CD14-positive monocyte (primary cell): ENCODE measurements at places on chromosomes 12 and 14. TPM values are rescaled to one million over a fixed set of nuclear protein-coding genes. Genes with fewer than 3 reads are reported as not detected.

DNA sequence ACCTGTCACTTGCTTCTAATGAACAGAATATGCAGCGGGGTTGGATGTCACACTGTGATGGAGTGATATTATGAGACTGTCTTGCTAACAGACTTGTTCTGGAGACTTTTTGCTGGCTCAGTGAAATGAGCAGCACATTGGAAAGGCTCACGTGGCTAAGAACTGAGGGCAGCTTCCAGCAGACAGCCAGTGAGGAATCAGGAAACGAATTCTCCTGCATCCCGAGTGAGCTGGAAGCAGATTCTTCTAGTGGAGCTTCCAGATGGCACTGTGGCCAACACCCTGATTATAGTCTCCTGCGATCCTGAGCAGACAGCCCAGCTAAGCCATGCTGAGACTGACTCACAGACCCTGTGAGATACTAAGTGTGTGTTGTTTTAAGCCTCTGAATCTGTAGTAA, 16.1 kb upstream of the TSPAN9 start:
- no peak for DNase-seq

DNA sequence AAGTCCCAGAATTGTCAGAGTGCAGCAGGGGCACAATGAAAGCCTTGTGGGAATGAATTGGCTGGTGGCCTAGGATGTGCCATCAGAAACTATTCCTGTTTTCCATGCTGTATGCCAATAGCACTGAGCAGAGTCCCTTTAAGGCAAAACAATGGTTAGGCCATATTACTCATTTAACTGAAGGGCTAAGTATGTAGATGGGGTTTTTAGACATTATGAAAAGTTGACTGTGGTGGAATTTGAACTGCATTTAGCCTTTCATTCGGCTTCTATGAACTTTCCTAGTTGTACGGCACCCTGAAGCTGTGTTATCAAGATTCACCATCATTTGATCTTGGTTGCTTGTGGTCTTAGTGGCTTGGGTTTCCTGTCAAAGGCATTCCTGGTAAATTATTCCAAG, 24.8 kb downstream of the IL26 start:
- DNase-seq: no peak

GRCh38 chr12:128918481-128919260, 65.4 kb downstream of the GLT1D1 start:
- DNase-seq: no peak

DNA sequence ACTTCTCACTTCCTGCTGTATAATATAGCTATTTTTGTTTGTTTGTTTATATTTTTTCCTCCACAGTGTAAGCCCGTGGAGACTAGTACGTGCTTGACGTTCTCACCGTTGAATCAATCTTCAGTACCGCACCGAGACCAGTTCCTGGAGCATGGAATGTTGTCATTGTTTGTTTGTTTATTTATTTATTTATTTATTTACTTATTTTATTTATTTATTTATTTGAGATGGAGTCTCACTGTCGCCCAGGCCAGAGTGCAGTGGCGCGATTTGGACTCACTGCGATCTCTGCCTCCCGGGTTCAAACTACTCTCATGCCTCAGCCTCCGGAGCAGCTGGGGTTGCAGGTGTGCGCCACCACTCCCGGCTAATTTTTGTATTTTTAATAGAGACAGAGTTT, 506.6 kb upstream of the TMEM132C start:
- DNase-seq: no peak

- no peak for DNase-seq
Observed at GRCh38 chr12:126558219-126558618, 1493.0 kb downstream of the AACS start.

GRCh38 chr14:32507029-32507984, 178.2 kb downstream of the AKAP6 start:
- no peak for DNase-seq

- DNase-seq: no peak
Observed at GRCh38 chr12:30622509-30622908, 73.2 kb downstream of the IPO8 start.

DNA sequence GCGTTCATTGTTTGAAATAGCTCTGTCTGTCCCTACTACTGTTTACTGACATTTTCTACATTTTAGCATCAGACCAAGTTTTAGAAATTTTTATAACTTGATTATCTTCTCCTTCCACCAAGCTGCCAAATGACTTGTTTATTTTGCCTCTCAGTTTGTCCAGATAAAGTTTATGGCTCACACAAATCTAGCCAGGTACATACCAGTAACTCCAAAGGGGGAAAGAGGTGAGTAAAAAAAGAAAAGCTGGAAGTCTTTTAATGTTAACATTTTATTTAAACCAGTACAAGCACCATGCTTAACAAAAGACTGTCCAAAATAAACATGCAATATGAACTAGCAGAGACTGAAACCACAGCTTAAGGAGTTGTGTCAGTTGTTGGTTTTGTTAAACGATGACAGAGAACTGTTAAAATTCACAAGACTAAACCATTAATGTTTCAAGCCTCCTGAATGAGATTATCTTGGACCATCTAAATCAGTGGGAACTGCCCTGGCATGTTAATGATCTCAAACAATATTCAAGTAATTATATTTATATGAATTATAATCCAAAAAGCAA, 14.5 kb downstream of the GMFB start:
- no peak for DNase-seq

- no peak for DNase-seq
Observed at GRCh38 chr14:92673601-92674150, 74.8 kb downstream of the LGMN start.

CCDC177 gene
- not detected for polyA plus RNA-seq

DNAH10 gene
- not detected for polyA plus RNA-seq

STAT2 gene
- 109 TPM for polyA plus RNA-seq

CFAP251 gene
- polyA plus RNA-seq: 0.17 TPM
